ENCODE measurements at places on chromosomes 13 and 19.

DNA sequence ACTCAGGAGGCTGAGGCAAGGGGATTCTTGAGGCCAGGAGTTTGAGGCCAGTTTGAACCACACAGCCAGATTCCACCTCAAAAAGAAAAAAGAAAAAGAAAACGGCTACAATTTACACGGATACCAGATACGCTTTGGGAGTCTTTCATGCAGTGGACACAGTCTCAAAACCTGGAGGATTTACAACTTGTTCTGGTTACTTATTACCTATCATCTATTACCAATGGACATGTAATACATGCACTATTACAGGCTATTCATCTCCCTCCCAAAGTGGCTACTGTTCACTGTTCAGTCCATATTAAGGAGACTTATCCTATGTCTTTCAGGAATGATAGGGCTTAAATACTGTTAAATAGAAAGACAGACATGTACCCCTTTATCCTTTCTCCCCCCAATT lies 33.3 kb downstream of the ZNF823 start:
- no peak for DNase-seq

DNA sequence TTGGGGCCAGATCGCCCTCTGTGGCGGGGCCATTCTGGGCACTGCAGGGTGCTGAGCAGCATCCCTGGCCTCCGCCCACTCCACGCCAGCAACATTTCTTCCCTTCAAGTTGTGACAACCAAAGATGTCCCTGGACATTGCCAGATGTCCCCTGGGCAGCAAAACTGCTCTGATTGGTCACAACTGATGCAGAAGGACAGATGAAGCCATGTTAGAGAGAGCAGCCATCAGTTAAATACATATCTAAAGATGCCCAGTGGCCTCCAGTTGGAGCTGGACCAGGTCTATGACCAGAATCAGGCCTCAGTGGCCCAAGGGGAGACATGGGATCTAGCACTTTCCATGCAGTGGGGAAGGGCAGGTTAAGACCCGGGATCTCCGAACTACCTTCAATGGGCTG lies 125.7 kb downstream of the PTPRS start:
- no peak for DNase-seq

DNA sequence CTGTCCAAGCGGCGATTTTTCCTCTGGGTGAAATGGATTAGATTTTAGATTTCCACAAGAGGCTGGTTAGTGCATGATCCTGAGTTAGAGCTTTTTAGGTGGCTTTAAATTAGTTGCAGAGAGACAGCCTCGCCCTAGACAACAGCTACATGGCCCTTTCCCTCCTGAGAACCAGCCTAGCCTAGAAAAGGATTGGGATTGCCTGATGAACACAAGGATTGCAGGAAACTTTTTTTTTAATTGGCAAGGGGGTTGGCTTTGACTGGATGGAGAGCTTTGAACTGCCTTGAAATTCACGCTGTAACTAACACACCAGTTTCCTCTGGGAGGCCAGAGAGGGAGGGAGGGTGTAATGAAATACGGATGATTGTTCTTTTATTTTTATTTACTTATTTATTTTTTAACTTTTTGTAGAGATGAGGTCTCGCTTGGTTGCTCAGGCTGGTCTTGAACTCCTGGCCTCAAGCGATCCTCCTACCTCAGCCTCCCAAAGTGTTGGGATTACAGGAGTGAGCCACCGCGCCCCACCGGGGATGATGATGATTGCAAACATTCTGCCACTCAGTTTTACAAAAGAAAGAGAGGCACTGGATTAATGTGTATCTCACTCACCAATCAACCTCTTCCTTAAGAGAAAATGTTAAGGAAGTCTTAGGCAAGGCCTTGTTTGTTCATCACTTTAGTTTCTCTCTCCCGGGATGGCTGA lies 1.9 kb downstream of the LDLR start:
- DNase-seq = no peak

GRCh38 chr19:14000691-14001375 lies 5.3 kb downstream of the RFX1 start:
- no peak for DNase-seq

DNA sequence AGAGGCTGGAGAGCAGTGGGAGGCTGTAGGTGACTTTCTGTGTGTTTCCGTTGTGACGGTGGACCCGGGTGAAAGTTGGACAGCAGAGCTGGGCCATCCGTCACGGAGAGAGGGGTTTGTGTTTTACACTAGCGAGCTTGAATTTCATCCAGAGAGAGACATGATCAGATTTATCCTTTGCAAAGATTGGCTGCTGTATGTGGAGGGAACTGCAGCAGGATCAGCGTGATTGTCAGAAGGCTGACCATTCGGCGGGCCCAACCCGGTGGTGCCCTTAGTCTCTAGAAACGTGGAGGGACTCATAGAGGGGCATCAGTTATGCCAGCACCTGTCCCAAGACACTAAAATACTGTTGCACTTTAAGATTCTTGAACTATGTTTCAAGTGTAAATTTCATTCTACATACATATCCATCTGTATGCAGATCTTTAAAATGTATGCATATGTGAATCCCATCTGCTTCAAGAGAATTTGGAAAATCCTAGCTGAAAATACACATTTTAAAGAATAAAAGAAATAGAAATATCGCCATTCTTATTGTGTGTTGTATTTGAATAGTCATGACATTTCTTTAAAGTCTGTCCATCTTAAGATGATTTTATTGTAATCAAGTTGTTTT lies 7.0 kb downstream of the FAM124A start:
- DNase-seq = no peak

- peak; percentile 94 for DNase-seq
Measured at GRCh38 chr19:1264801-1265614, 4.1 kb upstream of the CIRBP start.

DNA sequence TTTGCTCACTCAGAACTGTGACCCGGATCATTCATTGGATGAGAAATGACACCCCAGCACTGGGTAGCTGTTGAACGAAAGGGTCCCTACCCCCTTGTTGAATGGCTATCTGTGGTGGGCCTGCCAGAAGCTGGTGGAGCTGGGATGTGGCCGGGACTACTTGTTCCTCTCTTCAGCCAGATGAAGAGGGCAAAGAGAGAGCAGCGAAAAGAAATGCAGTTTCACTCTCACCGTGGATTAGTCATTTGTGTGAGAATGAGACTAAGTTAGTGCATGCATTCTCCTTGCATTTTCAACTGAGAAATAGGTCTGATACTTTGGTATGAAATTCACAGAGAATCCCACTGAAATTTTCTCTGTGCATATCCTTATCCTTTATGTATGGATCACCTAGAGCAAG lies 553.1 kb downstream of the IRS2 start:
- DNase-seq = no peak

DNA sequence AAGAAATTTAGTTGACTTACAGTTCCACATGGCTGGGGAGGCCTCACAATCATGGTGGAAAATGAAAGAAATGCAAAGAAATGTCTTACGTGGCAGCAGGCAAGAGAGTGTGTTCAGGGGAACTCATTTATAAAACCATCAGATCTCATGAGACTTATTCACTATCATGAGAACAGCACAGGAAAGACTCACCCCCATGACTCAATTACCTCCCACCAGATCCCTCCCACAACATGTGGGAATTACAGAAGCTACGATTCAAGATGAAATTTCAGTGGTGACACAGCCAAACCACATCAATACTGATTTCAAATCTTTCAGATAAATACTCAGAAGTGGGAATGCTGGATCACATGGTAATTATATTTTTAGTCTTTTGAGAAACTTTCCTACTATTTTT lies 1357.9 kb downstream of the SLITRK5 start:
- no peak for DNase-seq

- DNase-seq = no peak
Measured at GRCh38 chr19:53389571-53389970, 5.4 kb upstream of the ZNF765 start.

GRCh38 chr13:44932171-44932849 lies 57.0 kb downstream of the NUFIP1 start:
- DNase-seq = peak; percentile 55

- peak; percentile 75 for DNase-seq
Measured at GRCh38 chr19:679418-680286, 3.5 kb downstream of the FSTL3 start.

- DNase-seq = no peak
Measured at GRCh38 chr13:20727856-20728255, 24.4 kb downstream of the IL17D start.

GRCh38 chr13:94416454-94417080 lies 62.9 kb downstream of the DCT start:
- no peak for DNase-seq

DNA sequence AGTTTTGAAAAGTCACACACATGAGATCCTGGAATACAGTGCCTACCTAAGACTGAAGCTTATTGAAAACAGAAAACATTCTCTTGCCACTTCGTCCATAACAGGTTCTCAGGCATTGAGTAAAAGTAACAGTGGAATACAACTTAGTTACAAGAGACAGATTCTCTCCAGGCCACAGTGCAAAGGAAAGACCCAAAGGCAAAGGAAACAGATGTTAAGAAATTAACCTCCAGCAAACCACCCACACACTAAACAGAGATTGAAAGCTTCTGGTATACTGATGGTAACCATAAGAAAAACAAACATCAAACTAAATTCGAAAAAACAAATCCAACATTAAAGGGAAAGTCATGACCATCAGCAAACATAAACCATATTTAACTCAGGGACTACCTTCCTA lies 914.7 kb downstream of the SLITRK5 start:
- DNase-seq = no peak

- DNase-seq = no peak
Measured at GRCh38 chr19:29630655-29631054, 24.6 kb downstream of the POP4 start.

DNA sequence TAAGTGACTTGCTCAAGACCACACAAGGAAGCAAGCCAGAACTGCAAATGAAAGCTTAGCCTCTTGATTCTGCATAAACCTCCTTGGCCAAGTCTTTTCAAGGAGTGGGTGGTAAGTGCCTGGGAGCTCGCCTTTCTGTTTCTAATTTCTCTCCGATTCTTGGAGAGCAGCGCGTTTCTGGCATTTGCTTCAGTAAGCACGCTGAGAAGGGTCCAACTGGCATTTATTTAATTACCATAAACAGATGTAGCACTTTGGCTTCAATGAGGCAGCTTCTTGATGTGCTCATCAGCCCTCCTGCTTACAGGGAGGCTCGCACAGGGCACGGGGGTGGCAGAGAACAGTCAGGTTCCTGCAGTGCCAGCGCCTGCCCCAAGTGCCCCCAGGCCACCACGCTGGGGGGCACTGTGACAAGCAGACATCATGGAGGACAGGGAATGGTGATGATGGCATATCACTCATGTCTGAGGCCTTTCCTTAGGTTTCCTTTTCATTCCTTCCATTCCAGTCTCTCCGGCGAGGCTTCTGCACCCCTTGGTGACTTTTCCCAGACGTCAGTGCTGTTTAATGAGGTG lies 13.3 kb downstream of the SIAH3 start:
- no peak for DNase-seq

GRCh38 chr13:26449063-26449848 lies 108.2 kb upstream of the WASF3 start:
- DNase-seq = no peak

DNA sequence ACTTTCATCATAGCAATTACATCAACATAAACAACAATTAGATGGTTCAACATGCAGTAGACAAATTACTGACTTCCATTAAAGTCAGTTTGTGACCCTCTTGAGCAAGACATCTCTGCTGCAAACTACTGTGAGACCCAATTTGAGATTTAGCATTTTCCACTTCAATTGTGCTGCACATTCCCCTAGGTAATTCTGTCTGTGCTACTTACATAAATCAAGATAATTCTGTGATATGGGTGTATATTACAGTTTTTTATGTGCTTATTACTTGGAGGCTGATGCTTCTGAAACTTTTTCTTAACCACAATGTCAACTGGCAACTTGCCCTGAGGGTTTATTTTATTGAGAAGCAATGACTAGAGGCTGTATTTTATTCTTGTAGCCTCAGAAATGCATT lies 1714.4 kb downstream of the OLFM4 start:
- DNase-seq = no peak

GRCh38 chr19:12703046-12703445 lies 6.6 kb upstream of the FBXW9 start:
- peak; percentile 68 for DNase-seq

DNA sequence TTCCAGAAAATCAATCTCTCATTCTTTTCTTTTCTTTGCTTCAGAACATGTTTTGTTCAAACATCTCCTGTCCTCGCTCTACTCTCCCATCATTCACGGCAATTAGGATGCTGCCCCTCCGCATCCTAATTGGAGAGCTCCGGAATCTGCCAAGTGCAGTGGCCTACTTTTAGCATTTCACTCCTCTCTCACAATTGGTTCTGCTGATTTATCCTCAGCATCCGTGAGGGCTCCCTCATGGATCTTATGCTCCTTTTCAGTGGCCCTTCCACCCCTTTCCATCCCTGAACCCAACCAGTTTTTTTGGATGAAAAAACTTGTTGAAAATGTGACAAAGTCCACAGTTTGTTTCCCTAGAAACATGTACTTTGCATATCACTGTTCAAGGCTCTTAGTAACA lies 22.4 kb downstream of the AMER2 start:
- DNase-seq = no peak

GRCh38 chr19:4861147-4861546 lies 6.3 kb downstream of the PLIN3 start:
- no peak for DNase-seq

- DNase-seq = peak; percentile 35
Measured at GRCh38 chr13:27450921-27451471, 632 bp upstream of the MTIF3 start.

GRCh38 chr13:70795484-70795883 lies 687.2 kb upstream of the KLHL1 start:
- no peak for DNase-seq

GRCh38 chr19:17618936-17619335 lies 63.5 kb downstream of the COLGALT1 start:
- DNase-seq = no peak

GRCh38 chr13:74796157-74796556 lies 662.0 kb upstream of the KLF12 start:
- DNase-seq = no peak

DNA sequence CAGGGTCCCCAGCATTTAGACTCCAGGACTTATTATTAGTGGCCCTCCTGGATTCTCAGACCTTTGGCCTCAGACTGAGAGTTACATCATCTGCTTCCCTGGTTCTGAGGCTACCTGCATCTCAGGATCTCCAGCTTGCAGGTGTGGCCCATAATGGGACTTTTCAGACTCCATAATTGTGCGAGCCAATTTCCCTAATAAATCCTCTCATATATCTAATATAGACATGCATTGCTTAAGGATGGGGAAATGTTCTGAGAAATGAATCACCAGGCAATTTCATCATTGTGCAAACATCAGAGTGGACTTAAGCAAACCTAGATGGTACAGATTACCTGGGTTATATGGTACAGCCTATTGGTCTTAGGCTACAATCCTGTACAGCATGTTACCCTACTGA lies 116.5 kb upstream of the FBXL3 start:
- DNase-seq = no peak

All from hepatic stellate cell (primary cell).